ENCODE measurements at places on chromosomes 6 and 20.

DNA sequence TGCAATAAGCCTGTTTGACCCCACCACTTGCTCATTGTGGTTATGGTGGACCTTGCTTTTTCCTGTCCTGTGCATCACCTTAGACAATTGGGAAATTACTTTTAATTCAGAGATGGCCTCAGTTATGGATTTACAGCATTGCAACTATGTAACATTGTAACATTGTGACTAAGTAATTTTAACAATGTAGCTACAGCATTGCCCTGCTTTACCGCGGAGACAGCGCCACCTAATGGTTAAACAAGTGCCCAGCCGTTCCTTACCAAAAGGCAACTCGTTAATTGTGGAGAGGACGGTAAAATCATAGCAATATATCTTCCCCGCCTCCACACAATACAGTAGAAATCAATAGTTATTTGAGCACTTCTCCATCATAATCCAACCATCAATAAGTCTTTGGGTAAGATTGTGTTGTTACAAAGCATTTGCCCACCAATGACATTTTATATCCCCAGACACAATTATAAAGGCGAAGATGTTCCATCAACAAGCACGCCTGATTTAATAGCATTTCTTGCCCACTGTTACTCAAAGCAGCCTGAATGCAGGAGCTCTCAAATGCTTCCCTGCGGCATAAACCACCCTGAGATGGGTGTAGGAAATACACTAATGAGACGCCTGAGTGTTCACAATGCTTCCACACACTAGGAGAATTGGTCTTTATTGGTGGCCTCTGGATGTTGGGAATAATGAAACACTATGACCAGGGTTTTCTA lies 93.7 kb downstream of the PROKR2 start:
- peak; percentile 61 for DNase-seq

GRCh38 chr6:138975815-138976214 lies 12.2 kb downstream of the REPS1 start:
- DNase-seq: no peak

GRCh38 chr20:62500237-62500864 lies 24.6 kb upstream of the GATA5 start:
- DNase-seq: peak; percentile 71

- no peak for DNase-seq
Measured at GRCh38 chr6:20386218-20386617, 15.5 kb upstream of the E2F3 start.

GRCh38 chr20:8829256-8829655 lies 239.6 kb upstream of the PLCB4 start:
- no peak for DNase-seq

DNA sequence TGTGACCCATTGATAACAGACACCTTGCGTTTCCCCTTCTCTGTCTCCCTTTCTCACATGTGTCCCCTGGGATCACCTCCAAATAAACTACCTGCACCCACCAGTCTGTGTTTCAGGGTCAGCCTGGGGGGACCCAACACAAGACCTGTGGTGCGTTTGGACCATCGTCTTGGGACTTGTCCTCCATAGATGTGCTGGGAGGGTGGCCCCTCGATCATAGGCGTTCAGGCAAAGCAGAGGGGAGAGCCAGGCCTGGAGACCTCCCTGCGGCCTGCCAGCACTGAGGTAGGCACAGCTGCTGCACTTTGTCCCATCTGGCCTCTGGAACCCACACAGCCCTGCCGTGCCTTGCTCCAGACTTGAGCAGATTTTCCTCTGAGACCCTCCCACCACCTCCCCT lies 18.1 kb downstream of the CST9 start:
- DNase-seq: no peak

DNA sequence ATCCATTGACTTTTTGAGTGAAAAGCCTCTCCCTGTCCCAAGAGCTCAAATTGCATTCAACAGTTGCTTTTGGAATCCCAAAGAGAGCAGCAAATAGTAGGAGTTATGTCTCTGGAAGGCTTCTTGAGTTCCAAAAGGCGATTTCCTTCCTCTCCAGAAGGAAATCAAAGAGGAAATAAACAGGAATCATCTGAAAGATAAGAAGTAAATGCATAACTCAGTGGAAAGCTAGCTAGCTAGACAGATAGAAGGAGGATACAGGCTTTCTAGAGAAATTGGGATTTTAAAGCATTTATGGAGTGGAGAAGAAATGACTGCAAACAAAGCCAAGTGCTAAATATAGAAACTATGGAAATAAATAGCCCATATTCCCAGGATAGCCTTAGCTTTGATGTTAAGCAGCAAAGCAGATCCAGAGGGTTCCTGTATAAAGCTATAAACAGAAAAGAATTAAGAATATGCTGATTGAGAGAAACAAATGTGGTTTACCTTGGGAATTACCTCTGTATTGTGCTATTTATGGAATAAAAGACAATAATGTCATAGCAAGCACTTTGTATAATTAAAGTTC lies 214.7 kb downstream of the PLCB1 start:
- DNase-seq: no peak

DNA sequence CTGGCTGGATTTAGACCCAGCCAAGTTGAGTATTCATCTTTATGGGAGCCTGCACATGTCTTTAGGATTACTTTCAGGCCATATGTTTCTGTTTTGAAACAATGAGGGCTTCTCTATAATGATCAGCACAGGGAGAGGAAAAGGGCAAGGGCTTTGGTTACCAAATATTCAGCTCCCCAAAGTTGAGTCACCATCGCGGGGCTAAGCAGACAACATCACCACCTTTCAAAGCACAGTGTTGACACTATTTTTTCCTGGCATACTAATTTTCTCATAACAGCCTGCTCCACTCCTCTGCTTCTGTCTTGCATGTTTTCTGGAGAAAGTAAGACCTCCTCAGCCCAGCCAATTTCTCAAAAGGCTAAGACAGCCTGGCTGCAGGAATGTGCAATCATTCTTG lies 4.9 kb downstream of the SCML4 start:
- DNase-seq: no peak

GRCh38 chr20:438571-439469 lies 23.5 kb downstream of the TBC1D20 start:
- peak; percentile 70 for DNase-seq

- no peak for DNase-seq
Measured at GRCh38 chr6:68196645-68197044, 438.4 kb upstream of the ADGRB3 start.

- peak; percentile 25 for DNase-seq
Measured at GRCh38 chr20:33859157-33859695, 48.1 kb downstream of the CHMP4B start.

- no peak for DNase-seq
Measured at GRCh38 chr6:121645100-121645745, 209.8 kb downstream of the GJA1 start.

DNA sequence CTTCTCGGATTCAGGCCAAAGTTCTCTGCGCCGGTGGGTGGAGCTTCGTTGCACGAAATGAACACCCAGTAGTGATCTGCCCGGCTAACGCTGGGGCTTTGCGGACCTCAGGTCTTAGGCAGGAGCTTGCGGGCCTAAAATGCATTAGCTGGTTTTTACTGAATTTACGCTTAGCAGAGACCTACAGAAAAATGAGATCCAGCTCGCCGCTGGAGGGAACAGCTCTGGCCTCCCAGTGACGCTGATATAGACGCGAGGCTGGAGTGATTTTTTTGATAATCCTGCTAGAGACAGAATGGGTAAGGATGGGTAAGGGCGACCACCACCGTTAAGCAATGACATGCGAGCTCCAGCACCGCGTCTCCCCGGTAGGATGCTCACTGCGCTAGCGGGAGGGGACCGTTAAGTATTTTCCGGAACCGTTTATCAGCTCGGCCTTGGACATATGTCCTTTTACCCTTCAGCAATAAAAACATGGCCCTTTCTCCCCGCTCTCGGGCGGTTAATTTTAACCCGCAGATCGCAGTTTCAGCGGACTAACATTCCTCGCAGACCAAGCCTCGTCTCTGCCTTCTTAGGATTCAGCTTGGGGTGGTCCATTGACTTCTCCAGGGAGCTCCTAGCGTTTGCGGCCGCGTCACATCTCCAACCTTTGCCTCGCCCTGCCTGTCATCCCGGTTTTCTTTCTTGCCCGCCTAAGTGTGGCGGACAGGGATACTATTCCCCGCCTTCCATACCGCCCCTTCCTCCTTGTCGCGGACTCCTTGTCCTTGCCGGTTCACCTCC lies 109.3 kb downstream of the GPX5 start:
- DNase-seq: no peak

Data from CD4-positive, alpha-beta T cell treated with Interferon alpha-2 for 1 hour (primary cell).